ENCODE measurements at places on chromosomes 1 and 21.

DNA sequence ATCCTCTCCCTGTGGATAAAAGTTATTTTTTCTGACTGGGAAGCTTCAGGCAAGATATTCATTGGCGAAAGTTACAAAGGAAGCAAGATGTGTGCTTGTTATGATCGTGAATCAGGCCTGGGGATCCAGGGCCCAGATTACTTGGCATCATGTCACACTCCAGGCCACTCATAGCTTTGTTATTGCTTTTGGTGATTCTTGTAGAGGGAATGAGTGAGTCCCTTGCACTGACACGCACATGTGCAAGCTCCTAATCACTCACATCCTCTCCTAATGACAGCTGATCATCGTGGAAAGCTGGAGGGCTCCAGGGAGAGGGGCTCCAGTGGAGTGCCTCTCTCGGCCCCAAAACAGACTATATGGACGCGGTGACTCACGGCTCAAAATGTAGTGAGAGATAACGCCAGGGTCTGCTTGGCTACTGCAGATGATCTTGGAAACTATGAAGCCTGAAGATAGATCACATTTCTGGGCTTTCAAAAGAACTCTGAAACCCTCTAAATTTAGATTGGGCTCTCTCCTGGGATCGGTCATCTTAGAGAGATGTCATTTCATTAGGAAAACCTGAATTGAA, 481.1 kb upstream of the USP24 start:
- DNase-seq: no peak

- no peak for DNase-seq
Measured at GRCh38 chr21:17802572-17802971, 16.6 kb downstream of the C21orf91 start.

- DNase-seq: no peak
Measured at GRCh38 chr1:26959722-26960624, at the start of gene KDF1. TSS of gene KDF1 (minus strand) at chr1:26960468. CDS start at chr1:26952380, 8,088 bp downstream.

- DNase-seq: no peak
Measured at GRCh38 chr1:21671915-21672314, 2.8 kb upstream of the RAP1GAP start.
